T-helper 9 cell (primary cell): ENCODE measurements at places on chromosomes 13 and 19.

- DNase-seq: no peak
These were observed 208.5 kb downstream of the TSHZ3 start for GRCh38 chr19:31140717-31141116.

GRCh38 chr19:9306443-9306842, 3.2 kb downstream of the ZNF699 start:
- no peak for DNase-seq

DNA sequence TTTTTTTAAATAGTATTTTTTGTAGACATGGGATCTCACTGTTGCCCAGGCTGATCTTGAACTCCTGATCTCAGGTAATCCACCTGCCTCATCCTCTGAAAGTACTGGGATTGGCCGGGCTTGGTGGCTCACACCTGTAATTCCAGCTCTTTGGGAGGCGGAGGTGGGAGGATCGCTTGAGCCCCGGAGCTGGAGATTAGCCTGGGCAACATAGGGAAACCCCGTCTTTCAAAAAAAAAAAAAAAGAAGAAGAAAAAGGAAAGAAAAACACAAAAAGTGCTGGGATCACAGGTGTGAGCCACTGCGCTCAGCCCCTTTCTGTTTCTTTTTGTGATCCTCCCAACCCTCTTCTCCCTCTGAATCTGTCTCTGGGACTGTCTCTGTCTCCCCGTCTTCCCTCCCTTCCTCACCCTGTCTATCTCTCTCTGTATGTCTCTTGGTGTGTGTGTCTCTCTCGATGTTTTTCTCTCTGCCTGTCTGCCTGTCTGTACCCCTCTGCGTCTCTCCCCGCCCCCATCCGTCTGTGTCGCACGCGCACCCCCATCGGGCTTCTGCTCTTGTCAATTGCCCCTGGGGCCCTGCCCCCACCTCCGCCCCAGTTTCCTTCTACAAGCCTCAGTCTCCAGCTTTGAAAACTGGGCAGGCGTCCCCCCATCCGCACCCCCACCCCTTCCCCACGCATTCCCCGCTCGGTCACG, 540 bp upstream of the ZFP36 start:
- DNase-seq: peak; percentile 81

DNA sequence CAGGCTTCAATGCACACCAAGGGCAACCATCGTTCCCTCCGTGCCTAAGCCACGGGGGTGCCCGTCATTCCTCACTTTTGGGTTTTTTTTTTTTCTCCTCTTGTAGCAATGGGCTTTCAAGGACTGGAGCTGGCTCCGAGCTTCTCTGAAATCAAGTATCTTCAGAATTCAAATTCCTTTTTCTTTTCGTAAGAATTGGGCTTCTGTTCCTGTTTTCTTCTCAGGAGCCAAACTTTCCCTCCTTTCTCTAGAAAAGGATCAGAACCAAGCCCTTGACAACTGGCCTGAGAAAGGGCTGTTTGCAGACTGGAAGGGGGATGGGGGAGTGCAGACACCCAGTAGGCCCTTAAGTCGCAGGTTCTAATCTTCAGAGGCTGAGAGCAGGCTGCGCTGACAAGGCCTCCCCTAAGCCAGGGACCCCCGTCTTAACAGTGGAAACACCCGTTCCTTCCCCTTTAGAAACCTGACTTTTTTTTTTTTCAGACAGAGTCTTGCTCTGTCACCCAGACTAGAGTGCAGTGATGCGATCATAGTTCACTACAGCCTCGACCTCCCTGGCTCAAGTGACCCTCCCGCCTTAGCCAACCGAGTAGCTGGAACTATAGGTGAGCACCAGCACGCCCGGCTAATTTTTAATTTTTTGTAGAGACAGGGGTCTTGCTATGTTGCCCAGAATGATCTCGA, 51.6 kb downstream of the RFX2 start:
- no peak for DNase-seq

DNA sequence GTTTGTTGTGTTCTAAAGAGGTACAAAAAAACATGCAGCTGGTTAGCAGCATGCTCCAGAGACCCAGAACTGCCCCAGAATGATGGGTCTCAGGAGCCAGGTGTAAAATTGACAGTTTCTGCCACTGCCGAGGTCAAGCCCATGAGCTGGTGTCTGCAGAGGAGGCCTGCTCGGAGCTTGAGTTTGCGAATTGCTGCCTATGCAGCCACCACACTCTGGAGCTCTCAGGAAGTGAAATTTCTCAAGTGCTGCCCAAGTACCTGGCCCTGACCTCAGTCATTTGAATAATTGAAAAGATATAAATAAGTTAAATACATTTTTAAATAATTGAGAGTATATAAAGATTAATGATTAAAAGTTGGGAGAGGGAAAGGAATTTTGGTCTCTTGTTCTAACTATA, 66.4 kb downstream of the ZAR1L start:
- no peak for DNase-seq

GRCh38 chr13:29548722-29549121, 46.8 kb downstream of the SLC7A1 start:
- DNase-seq: no peak

- no peak for DNase-seq
These were observed 10.2 kb downstream of the TSC22D1 start for GRCh38 chr13:44565881-44566280.

- DNase-seq: no peak
These were observed 2.4 kb downstream of the TIMM13 start for GRCh38 chr19:2424686-2425621.

GRCh38 chr19:44024900-44025216, 321 bp upstream of the ZNF222 start:
- no peak for DNase-seq

DNA sequence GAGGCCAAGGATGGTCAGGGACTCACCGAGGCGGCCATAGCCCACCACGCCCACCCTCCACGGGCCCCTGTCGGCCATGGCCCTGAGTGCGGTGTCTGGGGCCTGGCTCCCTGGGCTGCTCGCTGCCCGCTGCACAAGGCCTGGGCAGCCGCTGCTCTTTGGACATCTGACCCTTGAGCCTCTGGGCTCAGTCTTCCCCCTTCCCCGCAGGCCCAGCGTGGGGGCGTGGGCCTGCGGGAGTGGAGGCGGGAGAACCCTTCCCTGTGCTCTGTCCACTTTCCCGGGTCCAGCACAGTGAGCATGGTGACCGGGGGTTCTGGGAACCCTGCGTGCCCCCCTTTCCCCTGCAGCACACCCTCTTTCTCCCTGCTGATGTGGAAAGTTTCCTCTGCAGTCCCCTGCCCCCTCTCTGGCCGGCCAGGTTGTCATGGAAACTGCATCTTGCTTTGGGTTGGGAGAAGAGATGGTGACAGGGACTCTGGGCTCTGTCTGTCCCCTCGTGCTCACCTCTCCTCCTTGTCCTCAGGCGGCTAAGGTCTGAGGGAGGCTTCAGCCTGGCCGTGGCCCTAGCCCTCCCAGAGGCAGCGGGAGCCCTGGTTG, at the start of gene ASPDH:
Gene ASPDH (minus strand): TSS at position 168 of the 600 bp plus-strand sequence. CDS start 90 bp downstream, at position 78.
- DNase-seq: no peak

DNA sequence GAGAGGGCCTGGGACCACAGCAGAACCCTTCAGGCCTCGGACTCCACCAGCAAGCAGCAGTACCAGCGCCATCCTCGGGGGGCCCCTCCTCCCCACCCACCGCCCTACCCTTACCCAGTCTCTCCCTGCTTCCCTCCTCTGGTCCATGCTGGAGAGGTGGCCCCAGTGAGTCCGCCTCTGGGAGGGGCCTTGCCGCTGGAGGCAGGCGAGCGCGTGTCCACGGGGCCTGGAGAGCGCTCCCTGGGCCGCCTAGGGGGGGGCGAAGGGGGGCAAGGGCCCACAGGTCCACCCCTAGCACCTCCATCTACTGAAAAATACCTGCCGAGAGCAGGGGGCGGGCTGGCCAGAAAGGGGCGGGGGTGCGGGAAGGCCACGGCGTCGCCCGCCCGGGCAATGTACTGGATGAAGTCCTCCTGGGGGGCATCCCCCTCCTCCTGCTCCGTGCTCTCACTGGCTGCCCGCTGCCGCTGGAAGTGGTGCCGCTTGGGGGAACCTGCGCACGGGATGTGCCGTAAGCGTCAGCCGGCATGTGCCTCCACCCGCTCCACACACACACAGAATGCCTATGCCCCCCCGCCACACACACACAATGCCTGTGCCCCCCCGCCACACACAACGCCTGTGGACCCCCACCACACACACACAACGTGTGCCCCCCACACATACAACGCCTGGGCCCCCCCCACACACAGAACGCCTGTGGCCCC, 6.9 kb downstream of the CBARP start:
- no peak for DNase-seq

GRCh38 chr19:32165750-32166149, 179.7 kb upstream of the ZNF507 start:
- no peak for DNase-seq

- DNase-seq: no peak
These were observed 2.7 kb upstream of the ZIC2 start for GRCh38 chr13:99978799-99979452.

GRCh38 chr13:82791035-82791434, 1091.2 kb downstream of the SLITRK1 start:
- no peak for DNase-seq

GRCh38 chr13:53501387-53501786, 472.8 kb downstream of the OLFM4 start:
- no peak for DNase-seq

- DNase-seq: no peak
These were observed 574.2 kb downstream of the PCDH9 start for GRCh38 chr13:66655847-66656454.

GRCh38 chr13:112894673-112895481, 74.1 kb upstream of the MCF2L start:
- no peak for DNase-seq

- DNase-seq: no peak
These were observed 16.8 kb upstream of the PSG9 start for GRCh38 chr19:43286096-43286495.

DNA sequence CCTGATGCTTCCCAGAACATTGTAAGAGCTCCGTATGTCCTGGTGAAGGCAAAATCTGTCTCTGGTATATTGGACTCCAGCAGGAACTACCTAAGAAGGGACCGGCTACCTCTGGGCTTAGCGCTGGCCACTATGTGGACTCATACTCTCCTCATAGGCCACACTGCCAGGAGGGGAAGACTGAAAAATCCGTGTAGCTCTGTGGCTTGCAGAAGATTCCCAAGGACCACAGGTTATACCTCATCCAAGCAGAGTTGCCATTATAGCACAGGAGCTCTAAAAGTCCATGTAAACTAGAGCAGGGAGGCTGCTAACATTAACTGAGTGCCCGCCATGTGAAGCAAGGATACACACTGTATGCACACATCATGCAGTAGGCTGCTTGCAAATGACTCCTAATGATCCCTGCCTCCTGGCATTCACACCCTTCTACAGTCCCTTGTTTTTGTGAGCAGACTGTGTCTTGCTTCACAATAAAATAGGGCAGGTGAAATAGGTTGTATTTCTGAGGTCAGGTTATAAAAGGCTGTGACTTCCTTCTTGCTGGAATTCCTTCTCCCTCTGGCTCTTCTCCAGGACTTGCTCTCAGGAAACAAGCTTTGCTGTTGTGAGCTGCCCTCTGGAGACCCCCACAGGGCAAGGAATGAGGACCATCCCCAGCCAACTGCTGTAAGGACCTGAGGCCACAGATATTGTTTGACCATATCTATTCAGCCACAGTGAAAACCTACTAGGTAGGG, 192.6 kb upstream of the UBL3 start:
- DNase-seq: no peak

- no peak for DNase-seq
These were observed 75.7 kb upstream of the KCTD15 start for GRCh38 chr19:33720691-33721682.

GRCh38 chr19:40687525-40688016, 2.9 kb downstream of the NUMBL start:
- DNase-seq: no peak
